ENCODE measurements at places on chromosomes 2 and 18. TPM values are rescaled to one million over a fixed set of nuclear protein-coding genes. Genes with fewer than 3 reads are reported as not detected.
A peak's percentile ranks its signal among the peaks of the same experiment; 100 is the strongest.

CDKL4 gene
- 1.2 TPM for total RNA-seq

CCDC138 gene
- 3.0 TPM for total RNA-seq

TCF23 gene
- total RNA-seq: not detected

INPP1 gene
- total RNA-seq: 7.1 TPM

IL1RN gene
- 8.8 TPM for total RNA-seq

ARHGAP15 gene
- total RNA-seq: not detected

ACMSD gene
- total RNA-seq: not detected

SERPINB3 gene
- total RNA-seq: not detected

C2orf42 gene
- total RNA-seq: 15.4 TPM

TMEM214 gene
- 36.1 TPM for total RNA-seq

ADNP2 gene
- 28.1 TPM for total RNA-seq

HMSD gene
- not detected for total RNA-seq

TWIST2 gene
- 4.2 TPM for total RNA-seq

GRCh38 chr18:36405611-36406010 is 108.1 kb downstream of the FHOD3 start:
- no peak for DNase-seq

GRCh38 chr2:30612371-30612770 is 165.3 kb downstream of the LCLAT1 start:
- no peak for DNase-seq

DNA sequence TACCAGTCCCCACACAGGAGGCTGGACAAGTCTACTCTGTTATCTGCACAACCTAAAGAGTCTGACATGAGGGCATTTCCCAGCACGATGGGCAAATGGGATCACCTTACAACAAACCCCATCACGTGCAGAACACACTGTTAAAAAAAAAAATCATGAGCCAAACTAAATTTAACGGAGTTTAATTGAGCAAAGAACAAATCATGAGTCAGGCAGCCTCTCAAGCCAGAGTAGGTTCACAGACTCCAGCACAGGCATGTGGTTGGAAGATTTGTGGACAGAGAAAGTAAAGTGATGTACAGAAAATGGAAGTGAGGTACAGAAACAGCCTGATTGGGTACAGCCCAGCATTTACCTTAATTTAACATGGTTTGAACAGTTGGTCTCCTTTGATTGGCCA is 59.9 kb downstream of the KYNU start:
- DNase-seq: no peak

DNA sequence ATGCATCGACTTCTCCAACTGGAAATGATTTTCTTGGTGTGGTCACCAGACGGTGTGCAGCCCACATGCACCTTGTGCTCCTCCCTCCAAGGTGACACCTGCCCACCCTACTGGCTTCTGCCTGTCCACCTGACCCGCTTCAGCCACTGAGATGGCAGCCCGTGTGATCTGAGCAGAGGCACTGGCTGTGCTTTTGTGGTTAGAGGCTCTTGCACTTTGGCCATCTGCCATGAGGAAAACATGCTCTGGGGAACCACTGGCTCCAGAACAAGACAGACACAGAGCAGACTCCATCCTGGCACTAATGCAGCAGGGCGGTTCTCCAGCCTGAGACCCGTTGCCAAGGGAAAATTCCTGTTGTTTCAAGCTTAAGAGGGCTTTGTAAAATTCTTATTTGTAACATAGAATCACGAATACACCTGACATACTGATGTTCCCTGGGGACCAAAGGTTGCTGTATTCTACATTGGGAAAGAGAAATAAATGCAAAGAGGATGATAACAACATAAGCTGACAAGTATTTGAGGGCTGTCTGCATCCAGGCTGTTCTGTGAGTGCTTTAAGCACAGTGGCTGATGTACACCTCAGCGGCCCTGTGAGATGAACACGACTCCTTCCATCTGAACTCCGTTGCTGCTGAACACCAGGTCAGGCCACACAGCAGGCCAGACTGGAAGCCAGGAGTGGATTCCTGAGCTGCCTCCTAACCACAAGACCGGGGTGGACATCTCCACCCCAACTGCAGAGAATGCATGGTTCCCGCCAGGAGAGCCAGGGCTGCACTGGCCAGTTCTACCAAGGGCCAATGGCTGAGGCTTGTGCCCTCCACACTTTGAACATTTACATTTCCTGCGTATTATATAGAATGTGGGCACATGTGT is 820.4 kb downstream of the GALR1 start:
- DNase-seq: no peak

DNA sequence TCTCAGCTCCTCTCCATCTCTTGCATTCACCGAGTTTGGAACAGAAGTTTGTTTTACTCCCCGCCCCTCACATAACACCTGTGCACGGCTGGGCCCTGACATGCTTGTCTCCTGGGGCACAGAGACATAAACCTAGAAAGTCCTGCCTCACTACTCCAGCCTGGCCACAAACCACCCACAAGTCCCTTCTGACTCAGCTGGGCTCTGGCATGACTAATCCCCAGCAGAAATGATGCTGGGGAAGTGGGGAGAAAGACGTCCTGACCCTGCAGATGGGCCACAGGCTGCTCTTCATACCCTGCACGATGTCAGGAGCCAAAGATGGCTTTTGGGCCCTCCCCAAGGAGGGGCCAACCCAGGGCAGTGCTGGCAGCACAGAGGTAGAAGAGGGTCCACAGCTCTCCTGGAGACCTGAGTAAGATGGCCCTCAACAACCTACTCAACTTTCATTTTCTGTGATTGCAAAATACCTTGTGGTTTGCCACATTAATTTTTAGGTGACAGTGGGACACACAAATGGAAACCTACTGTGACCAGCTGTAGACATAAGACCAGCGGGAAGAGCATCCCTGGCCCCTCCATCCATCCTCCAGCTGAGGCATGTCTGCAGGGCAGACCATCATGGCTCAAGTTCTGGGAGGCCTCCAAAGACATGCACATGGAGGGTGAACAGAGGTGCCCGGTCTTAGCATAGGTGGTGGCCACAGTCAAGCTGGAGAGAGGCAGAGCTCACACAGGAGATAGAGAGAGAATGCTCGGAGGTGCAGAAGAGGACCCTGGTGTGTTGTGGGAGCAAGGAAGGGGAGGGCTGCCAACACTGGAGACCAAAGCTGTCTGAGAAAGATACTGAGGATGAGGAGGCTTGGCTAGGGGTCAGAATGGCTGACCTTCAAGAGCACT is 40.0 kb downstream of the DNMT3A start:
- peak; percentile 81 for DNase-seq

DNA sequence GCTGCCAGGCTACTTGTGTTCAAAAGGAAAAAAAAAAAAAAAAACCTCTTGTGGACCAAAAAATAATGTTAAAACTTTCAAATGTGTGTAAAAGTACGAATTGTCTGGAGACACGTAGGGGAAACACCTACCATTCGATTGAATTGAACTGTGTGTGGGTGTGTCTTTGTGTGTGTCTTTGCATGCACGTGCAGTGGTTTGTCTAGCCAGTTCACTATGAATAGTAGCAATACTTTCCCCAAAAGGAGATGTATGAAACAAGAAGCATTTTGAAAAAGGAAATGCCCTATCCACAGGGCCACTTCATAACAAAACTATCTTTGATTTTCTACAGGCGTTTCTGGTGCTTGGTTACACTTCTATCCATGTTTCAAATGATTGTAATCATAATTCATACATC is 186.8 kb downstream of the RPRM start:
- no peak for DNase-seq

DNA sequence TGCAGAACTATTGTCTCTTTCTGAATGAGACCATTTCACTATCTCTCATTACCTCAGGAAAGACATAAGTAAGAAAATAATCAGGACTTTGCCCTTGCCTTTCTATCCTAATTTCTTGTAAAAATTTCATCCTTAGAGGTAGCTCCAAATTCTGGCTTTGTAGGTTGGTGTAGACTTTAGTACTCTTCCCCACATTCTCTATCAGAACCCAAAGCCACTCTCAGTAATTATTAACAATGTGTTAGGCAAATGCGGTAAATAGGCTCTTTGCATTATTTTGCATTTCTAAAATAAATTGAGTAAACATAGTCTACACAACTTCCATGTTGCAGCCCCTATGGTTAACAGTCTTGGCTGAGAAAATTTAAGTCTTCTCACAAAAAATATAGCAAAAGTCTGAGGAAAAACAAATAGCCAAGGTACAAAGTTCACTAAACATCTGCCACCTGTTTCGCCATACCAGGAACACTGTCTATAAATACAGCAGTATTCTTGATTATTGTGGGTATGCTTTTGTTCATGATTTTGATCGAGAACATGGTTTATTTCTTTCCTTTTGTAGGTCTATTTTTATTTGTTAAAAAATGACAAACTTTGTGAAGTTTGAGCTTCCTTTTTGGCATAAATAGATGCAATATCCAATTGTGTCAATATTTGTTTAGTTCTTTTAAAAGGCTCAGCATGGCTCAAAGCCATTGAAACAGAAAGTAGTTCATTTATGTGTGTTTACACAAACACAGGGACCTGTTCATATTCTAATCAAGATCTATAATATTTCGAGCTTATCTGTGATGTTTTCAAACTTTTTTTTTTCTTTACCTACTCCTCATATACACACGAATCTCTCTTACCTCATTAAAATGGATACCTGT is 1061.5 kb downstream of the CNTNAP5 start:
- no peak for DNase-seq

GRCh38 chr2:188399159-188399558 is 107.5 kb downstream of the GULP1 start:
- peak; percentile 64 for DNase-seq

GRCh38 chr2:198762441-198762840 is 695.3 kb downstream of the SATB2 start:
- no peak for DNase-seq

DNA sequence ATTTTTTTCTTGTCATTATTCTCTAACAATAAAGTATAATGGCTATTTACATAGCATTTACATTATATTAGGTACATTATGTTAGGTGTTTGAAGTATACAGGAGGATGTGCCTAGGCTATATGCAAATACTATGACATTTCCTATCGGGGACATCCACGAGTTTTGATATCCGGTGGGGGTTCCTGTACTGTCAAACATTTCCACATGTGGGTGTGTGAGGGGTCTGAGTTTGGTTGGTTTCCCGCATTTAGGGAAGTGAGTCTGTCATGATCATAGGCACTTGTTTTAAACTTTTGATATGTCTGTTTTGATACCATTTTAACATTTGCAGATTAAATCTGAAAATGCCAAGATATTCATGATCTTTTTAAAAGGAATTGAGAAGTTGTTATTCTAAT is 76.0 kb downstream of the CEP192 start:
- DNase-seq: no peak

DNA sequence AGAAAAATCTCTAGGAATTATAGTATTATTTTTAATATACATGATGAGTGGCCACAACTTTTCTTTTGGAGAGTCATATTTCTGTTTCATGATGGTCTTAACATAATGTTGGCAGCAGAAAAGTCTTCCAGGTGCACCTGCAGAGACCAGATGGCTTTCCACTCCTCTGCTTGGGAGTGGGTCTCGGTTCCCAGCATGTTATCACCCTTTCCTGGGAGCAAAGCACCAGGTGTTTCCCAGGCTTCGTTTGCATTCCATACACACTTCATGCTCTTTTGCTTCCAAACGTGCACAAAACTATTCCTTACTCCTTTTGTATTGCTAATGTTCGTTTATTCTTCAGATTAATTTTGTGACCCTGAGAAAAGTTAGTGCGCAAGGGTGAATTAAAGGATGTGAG is 305.2 kb downstream of the CDH2 start:
- no peak for DNase-seq

GRCh38 chr2:97988722-97989121 is 7.0 kb downstream of the TMEM131 start:
- no peak for DNase-seq

GRCh38 chr2:55158111-55158814 is 73.8 kb downstream of the CLHC1 start:
- no peak for DNase-seq

GRCh38 chr2:181621779-181622490 is 35.0 kb downstream of the CERKL start:
- DNase-seq: no peak

- DNase-seq: no peak
These were observed 288.9 kb downstream of the RDH14 start for GRCh38 chr2:18271370-18272147.

GRCh38 chr2:53202063-53202462 is 565.5 kb upstream of the CHAC2 start:
- peak; percentile 74 for DNase-seq

- DNase-seq: no peak
These were observed 96.4 kb downstream of the CDCA7 start for GRCh38 chr2:173451118-173451517.

DNA sequence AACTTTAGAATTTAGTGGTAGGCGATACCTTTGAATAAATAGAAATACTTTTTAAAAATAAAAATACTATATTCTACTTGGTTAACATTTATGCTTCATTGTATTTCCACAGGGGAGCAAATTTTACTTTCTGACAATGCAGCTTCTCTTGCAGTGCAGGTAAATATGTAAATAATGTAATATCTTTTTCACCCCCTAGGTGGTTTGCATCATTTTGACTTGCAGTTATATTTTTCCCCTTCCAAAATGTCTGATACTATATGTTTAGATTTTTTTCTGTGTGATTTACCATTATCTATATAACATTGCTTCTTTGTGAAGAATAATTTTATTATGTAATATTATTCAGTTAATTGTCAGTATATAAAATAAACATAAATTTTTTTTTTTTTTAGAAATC is 28.5 kb downstream of the MTX2 start:
- DNase-seq: no peak

DNA sequence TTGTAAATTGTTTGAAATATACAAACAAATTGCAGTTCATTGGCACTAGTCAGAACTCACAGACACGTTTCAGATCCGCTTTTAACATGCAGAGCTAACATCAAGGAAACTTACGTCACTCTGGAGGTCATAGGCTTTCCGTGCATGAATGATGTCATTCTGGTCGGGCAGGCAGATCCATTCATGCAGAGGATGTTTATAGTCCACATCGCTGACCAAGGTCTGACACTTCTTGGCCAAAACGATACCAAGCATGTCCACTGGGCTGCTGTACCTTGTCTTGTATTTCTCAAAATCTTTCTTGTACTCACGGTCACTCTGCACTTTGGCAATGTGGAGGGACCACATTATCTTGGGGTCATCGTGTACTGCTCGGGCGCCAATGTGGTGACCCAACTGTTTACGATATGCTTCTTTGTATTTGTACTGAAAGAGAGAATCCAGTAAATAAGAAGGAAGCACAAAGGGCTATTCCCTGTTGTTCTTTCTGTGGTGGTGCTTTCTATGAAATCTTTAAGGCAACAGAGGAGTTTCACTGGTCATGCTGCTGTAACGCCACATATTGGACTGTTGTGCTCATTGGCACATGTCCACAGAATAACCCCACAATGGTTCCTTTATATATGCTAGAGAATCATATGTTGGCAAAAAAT is 114.8 kb downstream of the NEB start:
- DNase-seq: peak; percentile 45

GRCh38 chr18:51656249-51656648 is 458.8 kb upstream of the MEX3C start:
- no peak for DNase-seq

GRCh38 chr2:238864207-238865014 is 16.5 kb downstream of the TWIST2 start:
- DNase-seq: peak; percentile 94

DNA sequence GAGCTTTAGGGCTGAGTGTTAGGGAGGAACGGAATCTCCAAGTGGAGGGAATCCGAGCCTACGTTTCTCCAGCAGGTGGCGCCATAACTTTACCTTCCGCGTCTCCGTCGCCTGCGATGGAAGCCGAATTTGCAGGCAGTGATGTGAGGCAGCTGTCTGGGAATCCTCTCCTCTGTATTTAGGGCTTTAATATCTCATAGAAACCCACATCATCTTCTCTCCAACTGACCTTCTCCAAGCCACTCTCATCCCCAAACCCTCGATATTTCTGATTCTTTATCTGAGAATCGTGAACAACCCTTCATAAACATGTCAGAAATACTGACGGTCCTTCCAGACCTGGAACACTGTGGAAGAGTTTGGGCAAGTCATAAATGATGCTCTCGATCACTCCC is 27.5 kb downstream of the SIX2 start:
- no peak for DNase-seq
